ENCODE measurements at places on chromosomes 7 and 10.

DNA sequence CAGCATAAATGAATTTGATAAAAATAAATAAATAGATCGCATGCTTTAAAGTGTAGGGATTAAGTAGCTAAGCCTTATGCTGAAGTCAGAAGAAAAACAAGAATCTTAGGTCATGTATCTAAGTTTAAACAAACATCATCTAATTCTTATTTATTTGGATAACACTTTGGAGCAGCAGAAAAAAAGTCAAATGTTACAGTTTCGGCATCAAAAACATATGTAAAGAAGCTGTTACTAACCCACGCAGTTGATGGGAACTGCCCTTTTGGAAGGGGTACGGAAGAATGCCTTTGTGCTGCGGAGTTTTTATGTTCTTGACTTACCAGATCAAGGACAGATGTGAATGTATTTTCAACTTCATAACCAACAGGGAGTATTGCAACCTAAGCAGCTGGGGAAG lies 37.3 kb upstream of the HABP2 start:
- no peak for DNase-seq

- DNase-seq = peak; percentile 78
Measured at GRCh38 chr10:100894033-100894432, 18.7 kb upstream of the SLF2 start.

DNA sequence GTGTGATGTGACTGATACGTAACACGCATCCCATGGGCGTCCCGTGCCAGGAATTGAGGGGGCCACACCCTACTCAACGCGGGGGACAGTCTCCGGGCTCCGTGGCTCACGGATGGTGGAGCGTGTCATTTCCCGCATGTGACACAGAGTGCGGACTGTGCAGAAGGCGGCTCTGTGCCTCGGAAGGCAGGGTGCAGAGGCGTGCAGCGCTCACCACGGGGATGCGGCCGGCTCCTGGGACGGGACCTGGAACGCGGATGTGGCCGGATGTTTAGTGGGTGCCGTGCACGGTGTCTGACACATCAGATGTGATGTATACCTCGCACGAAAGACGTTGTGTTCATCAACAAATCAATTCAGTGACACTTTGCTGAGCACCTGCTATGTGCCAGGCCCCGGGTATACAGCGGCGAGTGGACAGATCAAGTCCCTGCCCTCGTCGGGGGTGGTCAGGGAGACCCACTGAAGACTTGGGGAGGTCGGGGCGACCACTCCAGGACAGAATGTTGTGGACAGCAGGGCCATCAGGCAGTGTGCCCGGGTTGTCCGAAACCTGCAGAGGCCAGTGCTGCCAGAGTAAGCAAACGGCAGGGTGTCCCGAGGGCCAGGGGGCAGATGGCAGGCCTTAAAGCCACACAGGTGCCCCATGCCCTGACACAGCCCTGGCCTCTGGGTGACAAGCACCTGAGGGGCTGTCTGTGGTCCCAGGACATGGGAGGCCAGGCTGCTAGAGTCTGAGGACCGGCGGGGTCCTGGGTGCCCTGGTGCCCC lies 38.1 kb downstream of the MICALL2 start:
- DNase-seq = no peak

DNA sequence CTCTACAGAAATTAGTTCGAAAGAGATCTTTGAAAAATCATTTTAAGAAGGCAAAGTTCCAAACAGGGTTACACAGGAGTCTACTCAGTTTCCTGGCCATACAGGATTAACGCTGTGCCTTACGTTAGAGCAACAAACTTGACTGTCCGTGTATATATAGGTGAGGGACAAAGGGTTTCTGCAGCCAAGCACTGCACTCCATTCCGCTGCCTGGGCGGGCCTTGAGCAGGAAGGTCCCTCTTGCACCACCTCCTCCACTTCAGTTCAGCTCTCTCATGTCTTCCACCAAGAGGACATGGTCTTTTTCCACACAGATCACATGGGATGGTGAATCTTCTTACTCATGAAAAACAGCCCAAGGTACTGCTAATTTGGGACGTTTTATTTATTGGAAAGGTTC lies 43.2 kb downstream of the MCMBP start:
- no peak for DNase-seq

DNA sequence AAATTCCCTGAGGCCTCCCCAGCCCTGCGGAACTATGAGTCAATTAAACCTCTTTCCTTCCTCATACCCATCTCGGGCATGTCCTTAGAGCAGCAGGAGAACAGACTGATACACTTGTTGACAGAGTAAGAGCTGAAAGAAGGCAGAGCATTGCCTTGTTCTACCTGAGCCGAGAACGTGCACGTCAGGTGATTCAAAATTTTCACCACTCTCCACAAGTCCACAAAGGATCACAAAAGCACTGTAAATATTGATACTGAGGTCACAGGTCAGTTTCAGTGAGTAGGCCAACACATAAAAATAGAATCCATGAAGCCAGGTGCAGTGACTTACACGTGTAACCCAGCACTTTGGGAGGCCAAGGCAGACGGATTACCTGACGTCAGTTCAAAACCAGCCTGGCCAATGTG lies 27.8 kb downstream of the DCLRE1C start:
- no peak for DNase-seq

- no peak for DNase-seq
Measured at GRCh38 chr7:20176578-20177242, 40.5 kb downstream of the MACC1 start.

GRCh38 chr7:66474441-66474840 lies 154.2 kb upstream of the KCTD7 start:
- DNase-seq = no peak

GRCh38 chr10:117609796-117610170 lies 67.2 kb downstream of the EMX2 start:
- DNase-seq = no peak

DNA sequence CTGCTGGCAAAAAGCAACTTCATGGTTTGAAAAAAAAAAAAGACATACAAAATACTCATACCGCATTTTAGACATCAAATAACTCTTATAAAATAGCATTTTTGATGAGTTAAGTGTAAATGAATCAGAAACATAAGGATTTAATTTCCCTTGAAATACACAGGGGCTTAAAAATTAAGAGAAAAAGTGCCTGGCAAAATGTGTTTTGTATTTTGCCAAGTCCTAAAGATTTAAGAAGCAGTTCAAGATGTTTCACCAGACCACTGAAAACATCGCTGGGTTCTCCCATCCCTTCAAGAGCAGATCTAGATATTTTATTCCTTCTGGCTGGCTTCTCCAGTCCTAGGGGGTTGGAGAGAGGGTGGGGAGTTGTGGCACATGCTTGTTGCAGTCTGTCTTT lies 396.4 kb downstream of the INHBA start:
- DNase-seq = no peak

- no peak for DNase-seq
Measured at GRCh38 chr10:64419461-64419860, 898.3 kb downstream of the REEP3 start.

GRCh38 chr7:155210356-155210755 lies 87.3 kb upstream of the INSIG1 start:
- peak; percentile 74 for DNase-seq

GRCh38 chr10:8767591-8767990 lies 713.1 kb downstream of the GATA3 start:
- no peak for DNase-seq

- DNase-seq = no peak
Measured at GRCh38 chr10:100528123-100528886, 1.4 kb downstream of the NDUFB8 start.

- no peak for DNase-seq
Measured at GRCh38 chr7:112622159-112622715, 141.4 kb downstream of the LSMEM1 start.

- DNase-seq = no peak
Measured at GRCh38 chr7:29596593-29597178, 33.1 kb downstream of the PRR15 start.

- no peak for DNase-seq
Measured at GRCh38 chr7:130432886-130433285, 7.9 kb downstream of the CEP41 start.

DNA sequence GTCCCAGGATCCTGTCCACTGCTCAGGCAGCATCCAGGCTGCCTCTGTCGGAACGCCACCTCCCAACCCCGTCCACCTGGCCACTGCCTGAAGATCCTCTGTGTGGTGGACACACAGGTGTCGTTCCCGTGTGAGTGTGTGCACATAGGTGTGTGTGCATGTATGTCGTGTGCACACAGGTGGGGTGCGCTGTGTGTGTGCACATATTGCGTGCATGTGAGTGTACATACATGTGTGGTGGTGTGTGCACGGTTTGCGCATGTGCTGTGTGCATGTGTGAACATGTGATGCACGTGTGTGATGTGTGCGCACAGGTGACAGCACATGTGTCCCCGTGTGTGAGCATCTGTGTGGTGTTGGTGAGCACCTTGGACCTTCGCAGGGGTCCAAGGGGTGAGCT lies 7.1 kb downstream of the TMEM184A start:
- no peak for DNase-seq

GRCh38 chr7:116524609-116525297 lies at the start of gene CAV1:
CAV1 (plus strand) TSS chr7:116525036; CDS start chr7:116525063, 27 bp downstream.
- peak; percentile 75 for DNase-seq

DNA sequence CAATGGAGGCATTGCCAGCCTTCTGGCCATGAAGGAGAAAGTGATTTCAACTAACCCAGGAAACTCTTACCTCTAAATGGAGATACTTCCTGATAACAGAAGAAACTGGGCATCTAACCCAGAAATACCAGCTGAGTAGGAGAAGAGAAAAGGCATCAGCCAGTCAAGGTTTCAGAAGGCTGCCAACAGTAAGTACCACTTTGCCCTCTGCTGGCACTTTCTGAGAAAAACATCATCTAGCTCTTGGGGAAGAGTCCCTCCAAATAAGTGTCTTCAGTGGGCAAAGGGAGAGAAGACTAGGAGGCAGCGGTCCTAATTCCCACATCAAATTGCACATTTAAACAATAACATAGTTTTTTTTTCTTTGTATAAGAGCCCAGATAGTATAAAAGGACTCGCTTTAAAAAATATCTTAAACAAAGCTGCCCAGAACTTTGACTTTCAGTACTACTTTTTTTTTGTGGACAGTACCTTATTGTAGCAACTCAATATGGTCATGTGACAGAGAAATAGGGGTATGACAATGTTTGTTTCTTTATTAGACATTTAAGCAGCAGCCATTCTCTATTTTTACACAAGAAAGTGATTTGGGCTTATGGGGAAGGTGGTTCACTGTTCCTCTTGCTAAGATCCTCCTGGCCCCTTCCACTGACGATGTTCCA lies 157.3 kb downstream of the CTTNBP2 start:
- DNase-seq = peak; percentile 67

- DNase-seq = no peak
Measured at GRCh38 chr7:155676052-155676451, 31.6 kb downstream of the RBM33 start.

GRCh38 chr10:77274046-77274795 lies 363.4 kb downstream of the KCNMA1 start:
- peak; percentile 25 for DNase-seq

- no peak for DNase-seq
Measured at GRCh38 chr10:87603769-87604168, 55.9 kb upstream of the PAPSS2 start.

- no peak for DNase-seq
Measured at GRCh38 chr10:132407846-132408278, 10.9 kb downstream of the PWWP2B start.

DNA sequence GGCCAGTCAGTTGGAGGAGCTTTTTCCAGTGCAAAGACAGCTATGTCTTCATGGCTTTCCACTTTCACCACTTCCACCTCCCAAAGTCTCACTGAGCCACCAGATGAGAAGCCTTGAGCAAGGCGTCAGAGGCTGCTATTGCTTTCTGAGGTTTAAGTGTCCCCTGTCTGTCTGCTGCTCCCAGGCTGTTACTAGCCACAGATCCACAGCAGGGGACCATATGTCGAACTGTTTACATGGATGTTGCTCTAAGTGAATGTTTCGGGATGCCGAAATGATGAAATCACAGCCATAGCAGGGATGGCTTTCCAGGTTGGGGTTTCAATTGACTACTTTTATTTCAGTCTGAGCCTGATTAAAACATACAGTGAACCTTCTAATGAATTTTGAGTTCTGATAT lies 88.5 kb downstream of the AVL9 start:
- no peak for DNase-seq

DNA sequence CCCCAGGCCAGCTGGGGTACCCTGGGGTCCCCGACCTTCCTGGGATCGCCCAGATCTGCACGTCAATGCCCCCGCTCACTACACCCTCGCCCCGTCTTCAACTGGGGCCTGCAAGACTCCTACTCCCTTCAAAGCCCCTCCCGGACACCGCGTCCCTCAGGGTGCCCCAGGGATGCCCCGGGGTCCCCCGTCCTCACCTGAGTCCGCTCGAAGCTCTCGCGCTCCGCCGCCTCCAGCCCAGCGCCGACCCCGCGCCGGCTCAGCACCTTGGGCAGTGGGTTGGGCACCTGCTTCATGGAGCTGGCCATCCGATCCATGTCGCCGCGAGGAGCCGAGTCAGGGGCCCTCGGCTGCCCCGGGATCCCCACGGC lies at the start of gene HIP1:
Gene HIP1 (minus strand): TSS at position 338 of the 371 bp plus-strand sequence. CDS start 21 bp downstream, at position 317.
- no peak for DNase-seq

- peak; percentile 86 for DNase-seq
Measured at GRCh38 chr7:102286237-102287110, at the start of gene SH2B2. SH2B2 (plus strand) TSS chr7:102286868; CDS start chr7:102300551, 13,683 bp downstream.

DNA sequence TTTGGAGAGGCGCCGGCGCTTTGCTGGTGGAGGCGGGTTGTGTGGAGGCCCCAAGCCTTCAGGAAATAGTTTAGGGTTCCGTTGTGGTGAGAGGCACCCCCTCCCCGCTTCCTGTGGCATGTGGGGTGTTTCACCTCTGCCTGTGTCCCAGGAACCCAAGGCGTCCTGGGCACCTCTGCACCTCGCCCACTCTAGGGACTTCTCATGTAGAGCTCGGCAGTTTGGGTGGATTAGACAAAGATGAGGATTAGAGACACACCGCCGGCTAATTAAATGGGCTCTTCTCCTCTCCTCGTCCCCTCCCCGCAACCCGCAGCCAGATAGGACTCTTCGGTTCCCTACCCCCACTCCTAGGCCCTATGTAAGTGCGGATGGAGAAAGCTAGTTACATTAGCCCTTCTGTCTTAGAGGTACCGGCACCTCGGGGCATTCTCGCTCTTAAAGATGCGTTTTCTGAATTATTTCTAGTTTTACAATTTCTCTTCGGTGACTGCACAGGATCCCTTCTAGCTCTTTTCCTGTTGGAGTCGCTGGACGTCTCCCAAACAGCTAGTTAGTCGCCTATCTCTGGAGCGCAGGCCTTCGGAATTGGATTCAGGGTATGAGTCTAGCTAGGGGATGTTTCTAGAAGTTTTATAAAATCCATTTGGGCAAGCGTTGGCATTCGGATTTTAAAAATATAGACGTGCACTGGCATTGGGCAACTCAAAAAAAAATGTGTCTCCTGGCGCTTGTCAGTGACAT lies 7.8 kb downstream of the PTF1A start:
- DNase-seq = no peak

GRCh38 chr7:47602272-47603004 lies 20.5 kb upstream of the TNS3 start:
- DNase-seq = no peak

- peak; percentile 82 for DNase-seq
Measured at GRCh38 chr7:85041605-85042216, 145.1 kb downstream of the SEMA3D start.

GRCh38 chr7:22723637-22724036 lies 3.4 kb upstream of the IL6 start:
- no peak for DNase-seq

- DNase-seq = peak; percentile 11
Measured at GRCh38 chr10:117807441-117807840, 239.3 kb downstream of the RAB11FIP2 start.

GRCh38 chr7:81956520-81956919 lies 186.7 kb upstream of the HGF start:
- peak; percentile 59 for DNase-seq

- peak; percentile 99 for DNase-seq
Measured at GRCh38 chr7:3112479-3113134, 68.9 kb upstream of the CARD11 start.

All from NCI-H69 (cell line).